NCI-H1048 (cell line): ENCODE measurements at places on chromosomes 16 and 17.

DNA sequence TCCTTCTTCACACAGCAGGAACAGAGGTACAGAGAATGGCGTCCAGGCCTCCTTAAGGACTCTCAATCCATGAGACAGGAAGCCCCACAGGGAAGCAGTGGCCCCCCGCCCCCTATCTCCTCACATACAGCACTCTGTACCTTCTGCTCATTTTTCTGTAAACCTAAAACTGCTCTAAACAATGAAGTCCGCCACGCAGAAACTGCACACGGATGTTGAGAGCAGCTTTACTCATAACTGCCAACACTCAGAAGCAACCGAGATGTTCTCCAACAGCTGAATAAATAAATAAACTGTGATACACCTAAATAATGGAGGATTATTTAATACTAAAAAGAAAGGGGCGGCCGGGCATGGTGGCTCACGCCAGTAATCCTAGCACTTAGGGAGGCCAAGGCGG, 9.9 kb downstream of the TBC1D16 start:
- no peak for DNase-seq

- DNase-seq, result no peak
Observed at GRCh38 chr17:73974536-73974935, 228.9 kb upstream of the RPL38 start.

DNA sequence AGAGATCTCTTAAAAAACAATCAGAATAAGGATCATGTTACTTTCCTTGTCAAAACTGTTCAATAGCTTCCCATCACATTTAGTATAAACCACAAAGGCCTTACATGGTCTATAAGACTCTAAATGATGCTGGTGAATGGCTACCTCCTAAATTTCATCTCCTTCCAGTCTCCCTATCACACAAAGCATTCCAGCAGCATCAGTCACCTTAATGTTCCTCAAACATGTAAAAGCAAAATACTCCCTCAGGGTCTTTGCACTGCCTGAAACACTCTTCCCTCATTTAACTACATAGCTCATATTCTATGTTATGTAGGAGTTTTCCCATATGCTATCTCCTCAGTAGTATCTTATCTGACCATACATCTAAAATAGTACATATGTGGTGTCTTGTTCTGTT, 53.5 kb upstream of the INTS2 start:
- no peak for DNase-seq

DNA sequence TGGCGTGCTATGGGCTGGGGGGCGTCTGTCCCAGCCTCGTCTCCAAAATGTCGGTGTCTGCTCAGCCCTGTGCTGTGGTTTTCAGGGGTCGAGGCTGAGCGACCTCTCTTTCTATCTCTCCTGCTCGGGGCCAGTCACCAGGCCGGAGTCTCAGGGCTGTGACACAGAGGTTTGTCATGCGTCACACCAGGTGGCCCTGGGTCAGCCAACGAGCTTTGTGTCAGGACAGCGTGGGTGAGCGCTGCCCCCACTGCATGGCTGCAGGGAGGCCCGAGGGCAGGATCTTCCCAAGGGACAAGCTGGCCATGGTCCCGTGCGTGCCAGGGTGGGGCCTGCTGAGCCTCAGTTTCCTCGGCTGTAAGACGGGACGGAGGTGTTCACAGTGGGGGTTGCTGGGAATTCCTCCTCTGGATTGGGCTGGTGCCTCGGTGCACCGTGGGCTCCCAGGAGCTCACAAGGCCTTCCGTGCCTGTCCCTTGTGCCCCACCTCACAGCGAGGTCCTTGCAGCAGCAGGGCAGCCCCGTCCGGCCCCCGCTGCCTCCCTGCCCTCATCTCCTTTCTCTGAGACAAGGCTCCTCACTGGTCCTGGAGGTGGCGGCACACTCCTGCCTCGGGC, 50.5 kb downstream of the CBFA2T3 start:
- no peak for DNase-seq

- DNase-seq, result no peak
Observed at GRCh38 chr16:2919511-2920255, 8.0 kb downstream of the FLYWCH1 start.

DNA sequence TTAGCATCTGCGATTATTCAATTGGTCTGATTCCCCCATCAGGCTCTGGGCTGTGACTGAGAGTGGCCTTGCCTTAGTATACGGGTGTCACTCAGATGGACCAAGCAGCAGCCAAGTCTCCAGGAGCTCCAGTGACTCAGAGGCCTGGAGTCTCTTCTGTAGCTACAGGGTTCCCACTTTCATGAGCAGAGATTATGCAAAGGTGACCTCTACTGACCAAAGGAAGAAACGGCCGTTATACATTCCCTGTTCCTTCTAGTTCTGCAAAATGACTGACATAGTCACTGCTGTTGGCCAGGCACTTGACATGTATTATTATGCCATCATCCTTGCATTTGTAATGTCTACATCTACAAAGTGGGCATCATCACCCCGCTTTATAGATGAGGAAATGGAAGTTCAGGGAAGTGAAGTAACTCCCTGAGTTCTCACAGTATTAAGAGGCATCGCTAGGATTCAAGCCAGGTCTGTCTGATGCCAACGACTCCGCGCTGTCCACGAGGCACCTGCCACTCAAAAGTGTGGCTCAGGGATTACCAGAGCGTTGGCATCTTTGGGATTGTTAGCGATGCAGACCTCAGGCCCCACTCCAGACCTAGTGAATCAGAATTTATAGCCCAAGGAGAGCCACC, 23.3 kb downstream of the SLC38A7 start:
- no peak for DNase-seq

DNA sequence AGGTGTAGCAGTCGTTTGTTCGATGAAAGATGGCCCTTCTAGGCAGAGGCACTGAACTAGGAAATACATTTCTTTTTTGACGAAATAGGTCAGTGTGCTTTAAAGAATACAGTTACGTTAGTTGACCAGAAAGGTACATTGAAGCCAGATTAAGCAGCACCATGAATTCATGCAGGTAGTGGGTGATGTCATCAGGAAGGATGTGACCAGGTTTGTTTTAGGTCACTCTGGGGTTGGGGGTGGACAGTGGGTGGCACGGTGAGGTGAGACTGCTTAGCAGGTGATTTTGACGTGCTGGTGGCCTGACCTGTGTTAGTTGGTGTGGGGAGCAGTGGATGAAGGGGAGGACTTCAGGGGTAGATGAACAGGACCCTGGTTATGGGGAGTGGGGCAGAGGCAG, 3.6 kb downstream of the INO80E start:
- no peak for DNase-seq

DNA sequence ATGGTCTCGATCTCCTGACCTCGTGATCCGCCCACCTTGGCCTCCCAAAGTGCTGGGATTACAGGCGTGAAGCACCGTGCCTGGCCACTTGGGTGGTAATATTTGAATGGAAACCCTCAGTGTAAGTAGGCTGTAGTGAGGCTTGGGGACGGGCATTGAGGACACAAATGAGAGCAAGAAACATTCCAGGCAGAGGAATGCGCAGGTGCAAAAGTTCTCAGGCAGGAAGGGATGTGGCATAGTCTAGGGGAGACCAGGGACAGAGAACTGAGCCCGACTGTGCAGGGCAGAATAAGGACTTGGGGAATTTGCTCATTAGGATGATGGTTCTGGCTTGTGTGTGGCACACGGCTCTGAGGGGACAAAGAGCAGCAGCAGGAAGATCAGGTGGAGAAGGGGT, 54.8 kb downstream of the GRB2 start:
- no peak for DNase-seq

- DNase-seq, result no peak
Observed at GRCh38 chr17:3961564-3962047, 2.6 kb downstream of the ATP2A3 start.

- no peak for DNase-seq
Observed at GRCh38 chr16:49494474-49494873, 120.9 kb downstream of the C16orf78 start.
